ENCODE measurements at places on chromosomes 3 and 15.

- DNase-seq = no peak
These were observed 94.7 kb upstream of the RNF7 start for GRCh38 chr3:141643391-141643790.

DNA sequence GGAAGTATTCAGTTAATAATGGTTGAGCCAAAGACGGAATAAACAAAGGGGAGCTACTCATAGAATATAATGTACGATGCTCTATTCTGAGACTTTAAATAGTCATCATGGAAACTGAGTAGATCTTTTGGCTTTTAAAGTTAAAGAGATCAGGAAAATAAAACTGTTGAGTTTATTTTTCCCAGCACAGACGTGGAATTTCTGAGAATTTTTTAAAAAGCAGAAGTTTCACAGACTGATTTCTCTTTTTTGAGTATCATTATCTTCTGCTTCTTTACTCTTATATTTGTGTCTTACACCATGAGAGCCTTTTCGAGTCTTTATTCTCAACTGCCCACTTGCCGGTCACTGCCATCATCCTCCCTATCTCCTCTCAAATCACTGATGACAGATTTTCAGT, 13.2 kb downstream of the P2RY14 start:
- DNase-seq = no peak

- DNase-seq = no peak
These were observed 123.2 kb downstream of the LRRK1 start for GRCh38 chr15:101042320-101042719.

- DNase-seq = peak; percentile 43
These were observed 26.5 kb downstream of the LYSMD4 start for GRCh38 chr15:99706557-99707303.

DNA sequence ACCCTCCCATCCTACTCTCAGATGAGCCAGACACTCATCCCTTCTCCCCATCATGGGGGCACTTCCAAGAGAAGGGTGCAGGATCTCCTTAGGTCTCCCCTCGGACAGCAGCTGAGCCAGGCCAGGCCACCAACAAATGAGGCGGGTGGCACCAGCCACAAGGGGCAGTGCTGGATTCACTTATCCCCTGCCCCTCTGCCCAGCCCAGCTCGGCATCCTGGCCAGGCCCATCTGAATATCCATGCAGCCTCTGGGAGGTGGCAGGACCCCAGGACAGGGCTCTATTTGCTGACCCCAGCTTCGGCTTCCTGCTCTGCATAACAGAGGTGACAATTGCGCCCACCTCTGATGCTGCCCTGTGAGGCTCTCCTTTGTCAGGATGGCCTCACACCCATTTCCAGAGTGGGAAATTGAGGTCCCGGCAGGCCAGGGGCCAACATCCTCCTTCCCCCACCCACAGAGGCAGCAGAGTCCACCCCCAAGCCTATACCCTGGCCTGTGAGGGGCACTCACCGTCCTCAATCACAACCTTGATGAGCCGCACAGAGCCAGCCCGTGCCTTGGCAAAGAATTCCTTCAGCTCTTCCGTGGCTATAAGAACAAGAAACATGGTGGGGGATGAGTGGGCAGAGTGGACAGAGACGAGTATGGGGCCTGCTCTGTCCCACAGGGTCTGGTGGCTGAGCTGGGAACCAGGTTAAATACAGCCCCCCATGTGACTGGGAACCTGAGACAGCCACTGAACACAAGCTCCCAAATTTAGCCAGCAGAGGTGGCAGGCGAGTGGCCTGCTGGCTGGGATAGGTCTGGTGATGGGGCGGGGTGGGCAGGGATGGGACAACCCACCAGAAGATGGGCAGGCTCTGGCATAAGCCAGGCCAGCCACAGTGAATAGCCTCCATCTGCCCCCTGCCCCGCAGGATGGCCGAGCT, 4.2 kb downstream of the TWF2 start:
- DNase-seq = no peak

GRCh38 chr3:132433121-132433520, 15.8 kb downstream of the DNAJC13 start:
- no peak for DNase-seq

DNA sequence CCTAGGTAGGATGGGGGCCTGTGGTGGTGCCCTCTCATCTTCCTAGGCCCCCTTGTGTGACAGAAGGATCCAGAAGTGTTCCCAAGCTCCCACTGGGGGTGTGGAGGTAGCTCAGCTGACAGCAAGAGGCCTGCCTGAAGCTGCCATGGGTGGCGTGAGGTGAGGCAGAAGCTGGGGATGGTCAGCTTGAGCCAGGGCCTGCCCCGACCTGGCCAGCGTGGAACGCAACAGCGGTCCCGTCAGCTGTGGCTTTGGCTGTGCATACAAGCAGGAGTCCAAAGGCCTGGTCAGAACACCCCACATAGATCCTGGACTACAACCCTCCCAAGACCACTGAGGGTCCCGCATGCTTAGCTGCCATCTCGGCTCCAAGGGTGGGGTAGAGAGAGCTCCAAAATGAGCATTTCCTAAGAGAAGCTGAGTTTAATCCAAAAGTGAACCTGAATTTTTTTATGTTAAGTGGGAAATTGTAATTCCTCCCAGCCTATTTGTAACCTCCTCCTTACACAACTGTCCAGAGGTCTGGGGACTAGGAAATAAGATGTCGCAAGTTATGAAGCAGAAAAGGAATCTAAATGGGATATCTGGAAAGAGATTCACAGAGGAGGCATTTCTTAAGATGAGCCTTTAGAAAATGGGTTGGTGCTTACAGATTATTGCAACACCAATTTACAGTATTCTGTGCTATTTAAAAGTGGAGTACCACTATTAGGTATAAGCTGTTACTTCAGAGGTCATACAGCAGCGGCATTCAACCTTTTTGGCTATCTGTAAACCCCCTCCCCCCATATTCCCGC, 9.9 kb upstream of the PLA2G4D start:
- no peak for DNase-seq

GRCh38 chr3:59775106-59775505, 725.3 kb upstream of the CFAP20DC start:
- DNase-seq = no peak

DNA sequence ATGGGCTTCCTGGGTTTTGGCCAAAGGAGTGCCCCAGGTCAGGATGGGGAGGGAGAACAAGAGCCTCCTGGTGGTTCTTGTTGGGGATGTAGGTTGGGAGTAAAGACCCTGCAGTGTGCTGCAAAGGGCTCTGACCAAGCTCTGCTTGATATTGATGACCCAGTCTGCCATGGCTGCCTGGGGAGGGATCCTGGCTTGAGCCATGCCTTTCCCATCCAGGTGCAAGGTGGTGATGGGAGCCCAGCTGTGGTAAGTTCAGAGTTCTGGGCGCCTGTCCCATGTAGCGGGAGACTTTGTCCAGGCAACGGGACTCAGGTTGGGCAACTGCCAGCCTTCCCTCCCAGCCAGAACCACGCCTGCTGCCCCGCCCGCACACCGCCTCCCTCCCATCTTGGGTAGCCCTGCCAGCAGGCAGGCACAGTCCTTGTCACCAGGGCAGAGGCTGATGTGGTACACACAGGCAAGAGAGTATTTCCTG, 2.6 kb downstream of the GNAI2 start:
- peak; percentile 26 for DNase-seq

DNA sequence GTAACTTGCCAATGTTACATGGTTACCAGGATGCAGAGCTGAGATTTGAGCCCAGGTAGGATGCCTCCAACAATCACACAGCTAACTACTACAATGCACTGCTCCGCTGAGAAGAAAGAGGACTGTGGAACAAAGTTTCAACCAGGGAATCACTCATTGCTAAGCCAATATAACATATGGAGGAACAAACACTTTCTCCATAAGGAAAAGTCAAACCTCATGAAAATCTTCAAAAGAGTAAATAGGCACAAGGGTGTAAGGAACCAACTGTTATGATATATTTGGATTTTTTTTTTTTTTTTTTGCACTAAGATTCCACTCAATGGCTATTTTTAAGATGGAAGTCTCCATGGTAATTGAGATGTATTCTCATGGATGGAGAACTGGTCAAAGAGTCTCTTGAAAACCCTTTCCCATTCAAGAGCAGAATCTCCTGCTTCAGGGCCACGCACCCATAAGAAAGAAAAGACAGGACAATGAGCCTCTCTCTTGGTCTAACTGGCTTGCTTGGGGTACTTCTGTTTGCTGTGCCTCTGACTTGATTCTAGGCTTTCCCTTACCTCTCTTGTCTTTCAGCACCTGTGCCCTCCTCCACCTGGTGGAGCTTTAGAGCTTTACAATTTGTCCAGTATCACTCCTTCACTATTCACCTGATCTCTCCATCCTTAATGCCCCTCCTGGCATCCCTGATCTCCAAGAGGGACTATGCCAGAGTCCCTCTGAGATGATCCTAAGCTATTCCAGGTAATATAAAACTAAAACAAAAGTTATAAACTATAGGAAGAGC, 252.8 kb downstream of the NTRK3 start:
- no peak for DNase-seq

DNA sequence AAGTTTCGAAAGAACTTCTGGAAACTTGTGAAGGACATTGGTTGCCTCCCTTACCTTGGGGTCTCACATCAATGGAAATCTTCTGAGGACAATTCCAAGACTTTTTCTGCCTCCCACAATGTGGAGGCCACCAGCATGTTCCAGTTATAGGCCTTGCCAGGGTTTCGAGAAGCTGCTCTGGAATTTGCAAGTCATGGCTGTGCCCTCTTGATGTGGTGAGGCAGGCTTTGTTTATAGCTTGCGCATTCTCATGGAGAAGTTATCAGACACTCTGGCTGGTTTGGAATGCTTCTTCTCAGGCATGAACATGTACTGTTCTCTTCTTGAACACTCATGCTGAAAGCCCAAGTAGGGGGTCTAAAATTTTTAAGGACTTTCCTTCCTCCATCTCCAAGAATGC, 4.1 kb downstream of the CXCR6 start:
- DNase-seq = no peak

GRCh38 chr3:44576613-44577012, 8.2 kb upstream of the ZNF660 start:
- DNase-seq = no peak

DNA sequence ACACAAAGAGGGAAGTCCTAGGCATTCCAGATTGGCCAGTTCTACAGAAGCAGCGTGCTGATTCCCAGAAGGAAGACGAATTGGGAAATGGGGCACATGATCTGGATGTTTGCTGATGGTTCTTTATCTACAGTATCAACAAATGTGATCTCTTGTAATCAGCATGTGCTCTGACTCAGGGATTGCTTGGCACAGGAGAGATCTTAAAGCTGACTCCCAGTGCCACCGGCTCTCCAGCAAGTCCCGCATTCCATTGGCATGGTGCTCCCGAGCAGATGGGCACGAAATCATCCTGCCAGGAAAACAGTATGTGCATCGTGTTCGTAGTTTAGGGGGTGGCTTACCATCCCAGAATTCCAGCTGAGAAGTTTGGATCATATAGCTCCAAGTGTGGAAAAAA, 259.9 kb upstream of the NR2F2 start:
- DNase-seq = no peak

- no peak for DNase-seq
These were observed 37.2 kb downstream of the HMG20A start for GRCh38 chr15:77457905-77458265.

- DNase-seq = no peak
These were observed 260.5 kb upstream of the TPRG1 start for GRCh38 chr3:188911026-188911850.

GRCh38 chr15:57589754-57590153, 1.9 kb upstream of the MYZAP start:
- DNase-seq = no peak

DNA sequence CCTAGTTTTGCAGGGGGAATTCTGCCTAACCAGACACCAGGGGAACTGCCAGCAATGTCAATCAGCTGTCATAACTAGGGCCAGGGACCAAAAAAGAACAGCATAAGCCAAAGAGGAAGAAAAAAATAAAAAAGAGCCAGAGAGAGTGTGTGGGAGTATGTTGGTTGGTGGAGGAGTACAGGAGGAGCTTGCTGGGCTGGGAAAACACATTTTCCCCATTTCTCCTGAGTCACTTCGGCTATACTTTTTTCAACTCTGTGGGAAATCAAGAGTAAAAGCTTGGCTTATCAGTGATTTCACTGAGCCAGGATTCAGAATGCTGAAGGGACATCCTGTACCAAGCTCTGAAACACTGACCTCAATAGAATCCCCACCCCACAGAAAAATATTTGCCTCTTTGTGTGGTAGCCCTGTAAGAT, 144.7 kb upstream of the DPH6 start:
- no peak for DNase-seq

- no peak for DNase-seq
These were observed 116.9 kb upstream of the NMNAT3 start for GRCh38 chr3:139794469-139795265.

GRCh38 chr15:70146162-70146561, 48.4 kb upstream of the TLE3 start:
- no peak for DNase-seq

DNA sequence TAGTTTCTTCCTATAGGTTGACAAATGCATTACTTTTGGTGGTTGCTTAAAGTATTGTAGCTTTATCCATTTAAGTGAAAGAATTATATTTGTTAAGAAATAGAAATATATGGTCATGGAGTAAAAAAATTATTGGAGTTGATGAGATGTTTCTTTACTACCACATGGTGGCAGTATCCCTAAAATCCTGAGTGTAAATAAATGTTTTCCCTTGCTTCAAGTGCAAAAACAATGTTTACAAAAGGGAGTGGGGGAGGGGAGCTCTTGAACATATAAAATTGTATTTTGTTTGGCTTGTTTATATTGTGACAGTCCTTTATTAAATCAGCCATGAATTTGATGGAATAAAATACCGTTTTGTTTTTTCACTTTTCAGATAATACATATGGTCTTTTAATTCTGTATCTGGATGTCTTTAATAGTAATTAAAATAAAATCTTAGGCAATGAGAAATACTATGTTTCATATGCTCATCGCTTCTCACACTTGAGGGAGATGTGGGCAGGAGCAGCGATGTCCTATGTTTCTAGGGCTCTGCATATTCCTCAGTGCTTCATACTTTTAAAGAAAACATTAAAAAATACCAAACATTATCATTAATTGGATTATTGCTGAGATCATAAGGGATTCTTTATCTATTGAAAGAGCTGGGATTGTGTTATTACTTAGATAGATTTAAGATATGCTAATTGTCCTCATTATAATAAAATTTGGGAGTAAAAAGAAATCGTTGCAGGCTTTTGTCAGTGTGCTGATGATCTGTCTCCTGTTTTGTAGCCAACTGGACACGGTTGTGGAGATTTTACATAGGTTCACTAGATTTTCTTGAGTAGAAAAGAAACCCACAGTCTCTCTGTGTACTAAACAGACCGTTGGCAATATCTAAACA, 349.7 kb downstream of the TUSC7 start:
- no peak for DNase-seq

DNA sequence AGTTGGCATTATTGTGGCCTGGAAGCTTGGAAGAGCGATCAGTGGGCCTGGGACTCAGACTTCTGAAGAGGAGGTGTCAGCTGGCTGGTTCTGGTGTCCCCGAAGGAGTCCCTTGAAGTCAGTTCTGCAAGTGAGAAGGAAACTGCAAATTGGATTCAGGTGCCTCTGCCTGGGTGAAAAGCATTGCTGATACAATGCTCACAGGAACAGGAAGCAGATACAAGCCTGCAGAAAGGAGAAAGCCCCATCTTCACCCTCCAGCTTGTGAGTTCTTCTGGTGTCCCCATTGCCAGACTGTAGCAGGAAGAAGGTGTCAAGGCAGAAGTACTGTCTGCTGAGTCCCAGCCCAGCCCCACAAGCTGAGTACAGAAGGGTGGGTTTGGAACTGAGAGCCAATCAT, 271.3 kb downstream of the PLOD2 start:
- no peak for DNase-seq

GRCh38 chr3:43296565-43296964, 10.2 kb downstream of the SNRK start:
- DNase-seq = peak; percentile 50

All from stimulated activated CD4-positive, alpha-beta T cell treated with anti-CD3 and anti-CD28 coated beads, Interleukin-4, amount 100 ng/mL, for 24 hours (primary cell).